CD4-positive, alpha-beta T cell treated with Interleukin-4 for 1 hour (primary cell): ENCODE measurements at places on chromosomes 7 and 10.

DNA sequence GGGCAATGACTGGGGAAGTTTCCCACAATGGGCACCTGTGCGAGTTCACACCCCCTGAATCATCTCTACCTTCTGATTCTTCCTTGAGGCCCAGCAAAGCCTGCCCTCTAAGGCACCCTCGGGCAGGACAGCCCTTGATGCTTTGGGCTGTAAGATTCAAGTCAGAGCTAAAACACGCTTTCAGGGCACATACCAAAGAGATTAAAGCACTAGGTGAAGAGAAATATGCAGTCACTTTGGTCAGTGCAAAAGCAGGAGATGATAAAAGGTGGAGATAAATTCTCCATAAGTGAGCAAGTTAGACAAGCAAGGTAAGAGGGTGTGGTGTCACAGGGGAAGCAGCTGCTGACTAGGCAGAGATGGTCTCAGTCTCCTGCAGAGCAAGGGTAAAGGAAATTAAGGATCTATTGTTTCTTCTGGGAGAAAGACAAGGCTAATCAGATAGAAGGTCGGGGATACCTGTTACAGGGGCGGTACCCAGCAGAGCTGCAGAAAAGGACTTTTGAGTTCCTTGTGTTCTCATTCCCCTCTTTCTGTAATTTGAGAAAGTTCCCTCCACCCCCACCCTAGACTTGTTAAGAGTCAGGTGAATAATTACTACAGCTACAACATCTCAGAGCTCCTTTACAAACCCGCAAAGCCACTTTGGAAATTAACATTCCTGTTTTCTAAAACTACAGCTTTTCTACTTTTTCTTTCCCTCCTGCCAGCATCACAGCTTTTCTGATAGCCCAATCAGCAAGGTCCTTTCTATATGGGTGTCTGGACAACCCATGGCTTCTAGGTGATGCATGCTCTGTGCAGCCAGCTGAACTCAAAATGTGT is 26.4 kb downstream of the PDLIM1 start:
- no peak for DNase-seq

DNA sequence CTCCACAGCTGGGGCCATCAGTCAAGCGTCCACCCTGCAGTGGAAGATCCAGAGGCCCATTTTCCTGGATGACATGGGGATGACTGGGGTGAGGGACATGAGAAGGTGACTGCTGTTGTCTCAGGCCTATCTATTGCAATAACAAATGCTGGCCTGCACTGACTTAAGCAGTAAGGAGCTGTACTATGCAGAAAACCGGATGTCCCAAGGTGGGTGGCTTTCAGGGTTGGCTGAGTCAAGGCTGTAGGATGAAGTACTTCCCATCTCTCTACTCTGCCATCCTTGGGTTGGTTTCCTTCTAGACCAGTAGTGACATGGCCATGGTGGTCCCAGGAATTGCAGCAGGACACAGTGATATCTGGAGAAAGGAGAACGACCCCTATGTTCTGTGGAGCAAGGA is 48.1 kb downstream of the NEURL1 start:
- no peak for DNase-seq

- no peak for DNase-seq
These were observed 23.5 kb downstream of the SGCE start for GRCh38 chr7:94632338-94633013.

- no peak for DNase-seq
These were observed 120.6 kb downstream of the PRPF18 start for GRCh38 chr10:13707156-13707881.

GRCh38 chr10:95246582-95247051 is 44.2 kb downstream of the PDLIM1 start:
- DNase-seq: peak; percentile 46

DNA sequence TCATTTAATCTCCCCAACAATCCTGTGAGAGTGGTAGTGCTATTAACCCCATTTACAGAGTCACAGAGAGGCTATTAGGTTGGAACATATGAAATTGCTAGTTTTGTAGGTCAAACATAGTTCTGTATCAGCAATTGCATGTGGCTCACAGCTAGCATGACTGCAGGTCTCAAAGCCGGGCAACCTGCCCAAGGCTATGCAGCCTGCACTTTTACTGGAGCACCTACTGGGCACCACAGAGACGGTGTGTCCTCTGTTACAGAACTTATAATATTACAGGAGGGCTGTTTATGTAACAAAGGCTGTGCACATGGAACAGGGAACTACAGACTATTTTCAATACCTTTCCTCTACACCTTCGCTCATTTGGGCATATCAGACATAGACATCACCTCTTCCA is 355.8 kb downstream of the RPS24 start:
- DNase-seq: no peak

- DNase-seq: no peak
These were observed 1.1 kb upstream of the TNKS2 start for GRCh38 chr10:91797048-91797690.

GRCh38 chr7:149140831-149141230 is 6.4 kb upstream of the ZNF398 start:
- DNase-seq: no peak

DNA sequence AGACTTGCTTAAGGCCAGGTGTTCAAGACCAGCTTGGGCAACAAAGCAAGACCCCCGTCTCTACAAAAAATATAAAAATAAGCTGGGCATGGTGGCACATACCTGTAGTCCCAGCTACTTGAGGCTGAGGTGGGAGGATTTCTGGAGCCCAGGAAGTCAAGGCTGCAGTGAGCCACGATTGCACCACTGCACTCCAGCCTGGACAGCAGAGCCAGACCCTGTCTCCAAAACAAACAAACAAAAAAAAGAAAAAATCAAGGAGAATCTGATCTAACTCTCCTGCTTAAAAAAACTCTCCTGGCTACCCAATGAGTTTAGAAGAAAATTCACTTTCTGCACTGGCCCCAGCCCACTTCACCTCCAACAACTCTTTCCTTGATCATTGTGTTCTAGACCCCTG is 1.9 kb upstream of the KPNA7 start:
- no peak for DNase-seq

- DNase-seq: no peak
These were observed 687.6 kb downstream of the LRMDA start for GRCh38 chr10:76119036-76119435.

GRCh38 chr7:130560972-130561371 is 69.1 kb downstream of the MEST start:
- peak; percentile 10 for DNase-seq

GRCh38 chr7:116686812-116687419 is 14.9 kb downstream of the MET start:
- no peak for DNase-seq

GRCh38 chr10:70271996-70272924 is 11.5 kb downstream of the NPFFR1 start:
- DNase-seq: no peak

DNA sequence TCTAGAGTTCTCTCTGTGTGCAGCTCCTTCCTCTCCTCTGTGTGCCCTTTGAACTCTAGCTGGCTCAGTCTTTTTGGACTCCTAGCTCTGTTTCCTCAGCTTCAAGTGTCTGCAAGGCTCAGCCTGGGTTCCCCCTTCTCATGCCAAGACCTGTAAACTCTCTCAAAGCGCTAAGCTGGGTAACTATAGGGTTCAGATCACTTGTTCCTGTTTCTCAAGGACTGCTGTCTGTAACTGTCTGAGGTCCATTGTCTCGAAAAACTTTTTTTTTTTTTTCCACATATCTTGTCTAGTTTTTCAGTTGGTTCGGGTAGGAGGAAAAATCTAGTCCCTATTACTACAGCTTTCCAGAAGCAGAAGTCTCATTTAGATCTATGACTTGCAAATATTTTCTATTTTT is 46.6 kb upstream of the PPP1R17 start:
- DNase-seq: no peak

DNA sequence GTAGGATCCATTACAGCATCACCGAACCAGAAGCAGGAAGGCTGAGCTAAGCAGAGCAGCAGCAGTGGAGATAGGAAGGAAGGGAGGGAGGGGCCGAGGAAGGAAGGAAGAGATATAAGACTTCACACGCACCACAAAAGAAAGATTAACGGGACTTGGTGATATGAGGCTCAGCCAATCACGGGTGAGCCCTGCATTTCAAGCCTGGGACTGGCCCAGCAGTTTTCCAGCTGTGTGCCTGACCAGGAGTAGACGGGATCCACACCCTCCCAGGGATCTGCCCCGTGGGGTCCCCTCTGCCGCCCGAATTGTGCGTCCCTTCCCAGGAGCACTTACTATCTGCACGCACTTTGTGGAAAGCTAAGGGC is 16.2 kb downstream of the ATG9B start:
- no peak for DNase-seq

GRCh38 chr10:116587878-116588591 is 2.7 kb upstream of the PNLIPRP1 start:
- no peak for DNase-seq

DNA sequence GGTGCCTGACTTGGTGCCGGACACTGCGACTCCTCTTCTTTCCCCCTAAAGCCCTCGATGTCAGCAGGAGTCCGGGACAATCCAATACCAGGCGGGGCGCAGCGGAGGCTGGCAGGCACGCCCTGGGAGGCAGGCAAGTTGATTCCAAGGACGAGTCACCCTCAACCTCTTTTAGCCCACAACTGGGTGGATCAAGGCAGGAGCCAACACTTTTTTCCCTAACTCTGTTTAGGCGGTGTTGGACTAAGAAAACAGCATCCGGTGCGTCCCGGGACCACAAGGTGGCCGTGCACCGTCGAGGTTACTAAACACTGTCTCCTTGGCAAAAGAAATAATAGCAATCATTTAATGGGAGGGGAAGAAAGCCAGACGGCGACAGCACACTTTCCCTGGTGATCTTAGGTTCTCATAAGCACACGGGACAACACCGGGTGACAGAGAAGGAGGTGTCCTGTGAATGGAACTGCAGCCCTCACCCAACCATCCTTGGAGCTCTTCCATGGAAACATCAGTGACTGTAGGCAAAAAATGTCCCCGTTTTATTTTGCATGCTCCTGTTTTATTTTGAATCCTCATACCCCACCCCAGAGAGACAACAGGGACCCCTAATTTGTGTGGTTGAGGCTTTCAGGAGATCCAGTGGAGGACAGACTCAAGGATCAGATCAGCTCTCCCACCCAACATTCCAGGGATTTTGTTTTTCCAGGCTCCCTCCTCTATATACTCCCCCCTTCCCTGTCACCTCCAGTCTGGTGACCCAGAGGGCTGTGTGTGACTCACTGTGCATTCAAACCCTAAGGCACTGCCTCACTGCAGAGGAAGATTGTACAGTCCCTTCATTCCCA is 1.3 kb upstream of the CALCR start:
- no peak for DNase-seq

DNA sequence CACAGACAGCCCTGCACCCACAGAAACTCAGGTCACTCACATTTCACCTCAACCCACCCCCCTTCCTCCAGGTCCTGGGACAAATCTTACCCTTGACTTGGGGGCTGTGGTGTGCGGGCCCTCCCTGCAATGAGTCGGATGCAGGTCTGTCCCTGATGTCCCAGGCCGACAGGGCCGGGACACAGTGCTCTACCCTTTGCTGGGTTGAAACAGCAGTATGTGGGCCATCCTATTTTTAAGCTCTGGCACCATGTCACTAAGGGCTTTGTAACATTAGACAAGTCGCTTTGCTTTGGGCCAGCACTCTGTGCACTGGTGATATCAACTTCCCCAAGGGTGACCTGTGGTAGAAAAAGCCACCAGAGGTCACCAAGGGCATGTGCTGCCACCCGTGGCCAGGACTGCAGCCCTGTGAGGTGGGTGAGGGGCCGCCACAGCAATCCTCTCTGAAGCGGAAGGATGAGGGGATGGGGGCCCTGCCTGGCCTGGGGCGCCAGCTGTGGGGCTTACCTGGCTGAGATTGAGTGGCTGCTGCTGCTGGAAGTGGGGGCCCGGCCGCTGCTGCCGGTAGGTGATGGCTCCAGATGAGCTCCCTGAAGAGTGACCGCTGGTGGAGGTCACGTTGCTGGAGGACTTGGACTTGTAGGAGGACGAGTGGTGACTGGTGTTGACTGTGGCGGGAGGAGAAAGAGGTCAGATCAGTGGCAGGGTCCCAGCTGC is 51.3 kb downstream of the CLEC2L start:
- DNase-seq: no peak

DNA sequence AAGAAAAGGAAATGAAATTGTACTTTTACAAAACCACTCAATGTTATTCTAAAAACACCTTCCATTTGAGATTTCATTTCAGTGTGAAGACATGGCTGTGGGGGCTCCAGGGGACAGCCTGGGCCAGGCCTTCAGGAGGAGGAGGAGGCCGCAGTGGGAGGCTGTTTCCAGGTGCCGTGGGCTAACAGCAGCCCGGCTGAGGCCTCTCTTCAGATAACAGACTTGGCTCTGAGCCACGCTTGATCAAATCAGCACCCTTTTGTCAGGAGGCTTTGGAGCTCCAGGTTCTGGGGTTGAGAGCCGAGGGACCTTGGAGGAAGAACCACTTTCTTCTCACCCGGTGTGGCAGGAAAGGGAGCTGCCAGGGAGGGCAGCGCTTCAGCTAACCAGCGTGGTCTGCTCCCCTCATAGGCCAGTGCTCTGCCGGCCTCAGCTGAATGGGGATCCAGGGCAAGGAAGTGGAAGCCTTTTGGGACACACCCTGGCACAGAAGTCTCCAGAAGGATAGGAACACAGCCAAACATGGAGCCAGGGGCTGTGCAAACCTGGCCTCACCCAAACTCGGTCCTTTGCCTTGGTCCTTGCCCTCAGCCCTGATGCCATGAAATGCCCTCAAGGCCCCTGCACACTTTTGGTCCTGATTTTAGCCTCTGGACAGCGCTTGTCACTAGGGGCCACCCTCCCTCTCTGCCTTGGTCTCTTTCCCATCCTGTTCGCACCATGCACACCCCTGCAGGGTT is 23.5 kb upstream of the CHST15 start:
- DNase-seq: no peak
